ENCODE measurements at places on chromosomes 3 and 15. TPM values are rescaled to one million over a fixed set of nuclear protein-coding genes. Genes with fewer than 3 reads are reported as not detected.
A peak's percentile ranks its signal among the peaks of the same experiment; 100 is the strongest.

- no peak for DNase-seq
Observed at GRCh38 chr3:12471241-12471640, 13.0 kb upstream of the TSEN2 start.

GRCh38 chr3:182385356-182385755, 407.9 kb upstream of the ATP11B start:
- DNase-seq: peak; percentile 13

GRCh38 chr15:83854321-83854720, 200.4 kb downstream of the ADAMTSL3 start:
- no peak for DNase-seq

DNA sequence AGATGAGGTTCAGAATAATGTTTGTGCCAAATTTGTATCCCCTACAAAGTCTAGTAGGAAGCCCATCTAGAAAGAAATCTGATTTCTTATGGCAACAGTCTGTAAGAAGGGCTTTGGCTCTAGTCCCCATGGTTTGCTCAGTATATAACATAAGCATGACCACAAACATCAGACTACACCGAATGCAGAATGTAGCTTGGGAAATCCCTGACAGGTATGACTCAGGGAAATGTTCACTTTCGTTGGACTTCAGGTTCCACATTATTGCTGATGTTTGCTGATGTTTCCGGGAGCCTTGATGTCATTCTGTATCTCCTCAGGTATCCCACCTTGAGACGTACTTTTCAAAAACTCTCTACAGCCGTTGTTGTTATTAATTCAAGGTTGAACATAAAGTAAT, 304.4 kb upstream of the TGFBR2 start:
- DNase-seq: no peak

The SMCO1 gene
- not detected for total RNA-seq

GRCh38 chr3:175965036-175965435, 1105.9 kb downstream of the NAALADL2 start:
- DNase-seq: no peak

GRCh38 chr15:91227117-91227516, 127.1 kb downstream of the SV2B start:
- DNase-seq: no peak
